ENCODE measurements at places on chromosomes 6 and 20. TPM values are rescaled to one million over a fixed set of nuclear protein-coding genes. Genes with fewer than 3 reads are reported as not detected.

PNPLA1 gene
- not detected for total RNA-seq

SLC39A7 gene
- total RNA-seq: 83.1 TPM

ITPR3 gene
- 17.8 TPM for total RNA-seq

LY6G6D gene
- total RNA-seq: not detected

RBM24 gene
- total RNA-seq: 0.64 TPM

COL9A1 gene
- total RNA-seq: not detected

PACSIN1 gene
- total RNA-seq: not detected

GLP1R gene
- total RNA-seq: not detected

Data from dermis microvascular lymphatic vessel endothelial cell (primary cell).